ENCODE measurements at places on chromosomes 11 and 22. TPM values are rescaled to one million over a fixed set of nuclear protein-coding genes. Genes with fewer than 3 reads are reported as not detected.

The SFI1 gene
- total RNA-seq: 22.4 TPM

- no peak for DNase-seq
Measured at GRCh38 chr11:93904716-93905115, 54.3 kb upstream of the VSTM5 start.

- no peak for DNase-seq
Measured at GRCh38 chr22:43136255-43136654, 6.9 kb downstream of the MCAT start.

- DNase-seq: peak; percentile 97
Measured at GRCh38 chr11:70399681-70400112, 1.4 kb downstream of the CTTN start.

The ALDH3B2 gene
- total RNA-seq: not detected

The PNPLA3 gene
- total RNA-seq: not detected

- DNase-seq: no peak
Measured at GRCh38 chr11:27497284-27497866, 9.2 kb downstream of the LIN7C start.

The B3GAT1 gene
- total RNA-seq: 0.28 TPM

The OR5P2 gene
- not detected for total RNA-seq

The GRM5 gene
- 0.23 TPM for total RNA-seq

DNA sequence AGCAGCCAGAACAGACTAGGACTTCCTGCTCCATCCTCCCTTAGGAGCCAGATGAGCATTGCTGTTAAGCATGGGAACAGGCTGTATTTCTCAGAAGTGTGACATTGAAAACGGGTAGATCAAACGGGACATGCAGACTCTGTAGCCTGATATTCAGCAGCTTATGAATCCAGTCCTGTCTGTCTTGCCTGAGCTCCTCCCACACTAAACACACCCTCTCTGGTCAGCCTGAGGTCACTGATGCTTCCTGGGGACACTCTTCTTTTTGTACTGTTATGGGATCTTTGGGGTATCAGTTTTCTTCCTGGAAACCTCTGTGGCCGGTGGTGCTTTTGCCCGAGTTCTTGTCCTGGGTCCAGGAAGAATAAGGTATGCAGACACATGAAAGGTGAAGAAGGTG lies 35.8 kb downstream of the C11orf91 start:
- DNase-seq: no peak

- peak; percentile 24 for DNase-seq
Measured at GRCh38 chr11:75271730-75272129, 31.2 kb downstream of the TPBGL start.

The SESN3 gene
- total RNA-seq: 19.0 TPM

GRCh38 chr11:122156940-122157382 lies 40.9 kb upstream of the BLID start:
- DNase-seq: no peak

- no peak for DNase-seq
Measured at GRCh38 chr11:77411137-77411707, 62.7 kb downstream of the PAK1 start.

DNA sequence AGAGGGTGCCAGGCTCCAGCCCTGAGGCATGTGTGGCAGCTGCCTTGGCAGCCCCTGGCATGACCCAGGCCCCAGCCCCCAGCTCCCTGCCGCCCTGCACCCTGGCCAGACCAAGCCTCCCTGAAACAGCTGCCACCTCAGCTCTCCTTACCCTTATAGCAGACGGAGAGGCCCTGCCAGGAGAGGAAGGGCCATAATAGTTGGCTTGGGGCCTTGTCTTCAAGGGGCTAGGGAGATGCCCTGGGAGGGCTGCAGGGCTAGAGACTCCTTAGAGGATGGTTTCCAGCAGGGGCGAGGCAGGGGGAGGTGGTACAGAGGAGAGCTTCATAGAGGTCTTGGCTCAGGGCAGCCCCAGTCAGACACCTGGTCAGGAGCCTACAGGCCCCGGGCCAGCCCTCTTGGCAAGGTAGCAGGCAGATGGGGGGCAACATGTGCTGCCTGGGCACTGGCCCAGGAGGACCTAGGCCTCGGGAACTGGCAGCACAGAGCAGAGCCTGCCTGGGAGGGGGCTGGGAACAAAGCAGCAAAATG lies 13.0 kb downstream of the SMTN start:
- DNase-seq: no peak

DNA sequence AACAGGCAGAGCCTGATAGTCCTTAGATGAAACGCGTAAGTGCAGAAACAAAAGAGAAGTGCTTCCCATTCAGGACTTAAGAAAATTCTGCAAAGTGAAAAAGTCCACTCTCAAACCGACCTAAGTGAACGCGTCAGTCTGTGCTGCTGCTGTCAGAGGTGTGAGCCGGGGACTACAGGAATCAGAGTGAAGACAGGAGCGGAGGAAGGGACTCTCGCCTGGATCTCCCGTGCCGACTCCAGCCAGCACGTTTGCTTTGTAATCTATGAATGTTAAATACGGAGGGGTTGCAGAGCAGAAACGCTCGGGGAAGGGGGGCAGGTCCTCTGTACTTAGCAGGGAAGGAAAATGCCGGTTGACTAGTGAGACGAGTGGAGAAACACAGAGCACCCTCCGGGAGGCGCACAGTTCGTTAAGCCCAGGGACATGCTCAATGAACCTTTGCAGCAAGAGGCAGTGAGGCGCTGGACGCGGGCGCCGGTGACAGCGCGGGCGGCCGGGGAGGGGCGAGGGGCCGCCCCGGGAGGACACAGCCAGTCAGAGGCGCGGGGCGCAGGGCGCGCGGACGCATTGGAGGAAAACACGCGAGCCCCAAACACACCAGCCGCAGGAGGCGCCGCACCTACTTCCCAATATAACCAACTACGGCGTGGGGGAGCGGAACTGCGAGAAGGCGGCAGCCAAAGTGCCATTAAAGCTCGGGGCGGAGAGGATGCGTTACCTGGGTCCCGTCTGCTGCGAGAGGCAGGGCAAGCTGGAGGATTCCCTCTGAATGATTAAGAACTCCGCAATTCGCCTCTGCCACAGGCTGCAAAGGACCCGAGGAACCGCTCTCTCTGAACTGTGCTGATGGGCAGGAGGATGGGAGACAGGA lies at the start of gene CNTN5:
TSS of gene CNTN5 (plus strand) at position 598 of the 874 bp plus-strand sequence.
- DNase-seq: peak; percentile 79

The SNX32 gene
- total RNA-seq: 0.65 TPM

DNA sequence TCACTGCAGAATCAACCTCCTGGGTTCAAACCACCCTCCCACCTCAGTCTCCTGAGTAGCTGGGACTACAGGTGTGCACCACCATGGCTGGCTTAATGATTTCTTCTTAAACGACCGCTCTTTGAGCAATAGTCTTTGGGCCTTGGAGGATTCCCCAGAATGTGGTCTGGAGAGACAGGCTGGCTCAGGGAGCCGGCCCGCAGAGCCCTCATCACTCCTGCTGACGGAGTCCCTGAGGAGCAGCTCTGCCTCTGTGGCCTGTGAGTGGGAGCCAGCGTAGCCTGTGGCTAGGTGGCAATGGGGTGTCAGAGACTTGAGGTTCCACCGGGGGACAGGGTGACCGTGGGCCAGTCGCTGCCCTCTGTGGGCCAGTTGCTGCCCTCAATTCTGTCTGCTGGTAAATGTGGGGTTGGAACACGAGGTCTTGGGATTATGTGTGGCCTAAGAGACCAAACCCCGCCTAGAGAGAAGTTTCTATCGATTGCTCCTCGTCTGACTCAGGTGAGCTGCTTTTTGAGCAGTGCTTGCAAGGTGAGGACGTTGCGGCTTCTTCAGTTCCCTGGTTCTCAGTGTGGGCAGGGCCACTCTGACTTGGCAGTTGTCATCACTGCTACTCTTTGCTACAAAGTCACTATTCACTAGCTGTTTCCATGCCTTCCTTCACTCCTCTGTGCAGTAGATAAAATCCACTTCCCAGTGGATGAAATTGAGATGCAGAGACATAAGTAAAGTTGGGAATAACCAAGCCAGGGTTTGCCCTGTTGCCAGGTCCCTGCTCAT lies 124.8 kb upstream of the NECTIN1 start:
- DNase-seq: no peak

GRCh38 chr11:33630936-33631748 lies 69.5 kb downstream of the C11orf91 start:
- no peak for DNase-seq

DNA sequence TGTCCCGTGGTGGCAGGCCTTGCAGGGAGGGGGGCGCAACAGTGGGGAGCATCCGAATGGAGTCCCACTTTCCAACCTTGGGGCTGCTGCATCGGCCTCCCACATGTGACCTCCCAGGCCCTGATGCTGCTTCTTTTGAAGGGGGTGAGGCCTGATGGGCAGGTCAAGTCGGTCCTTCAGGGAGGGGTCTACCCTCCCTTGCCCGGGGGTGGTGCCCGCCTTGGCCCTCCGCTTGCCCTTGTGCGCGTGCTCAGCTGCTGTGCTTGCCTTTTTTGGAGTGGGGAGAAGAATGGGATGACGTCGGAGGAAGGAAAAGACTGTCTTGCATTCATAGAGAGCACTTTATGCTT lies 66.9 kb downstream of the PRDM11 start:
- peak; percentile 64 for DNase-seq

GRCh38 chr11:17354601-17354991 lies 3.0 kb downstream of the NCR3LG1 start:
- DNase-seq: no peak

DNA sequence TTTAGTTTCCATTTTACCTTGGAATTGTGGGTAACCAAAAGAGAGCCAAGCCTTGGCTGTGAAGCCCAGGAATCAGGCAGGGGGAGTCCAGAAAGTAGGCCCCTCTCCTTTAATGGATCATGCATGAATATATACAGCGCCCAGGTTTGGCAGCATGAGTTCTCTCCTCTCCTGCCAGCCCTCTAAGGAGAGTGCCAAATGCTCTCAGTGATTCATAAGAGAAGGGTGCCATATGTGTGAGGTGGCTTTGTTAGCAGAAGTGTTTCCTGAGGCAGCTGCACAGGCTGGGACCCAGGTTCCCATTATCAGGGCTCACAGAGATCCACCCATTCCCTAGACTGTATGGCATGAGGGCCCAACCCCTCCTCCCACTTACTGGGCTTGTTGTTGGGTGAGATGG lies 52.3 kb upstream of the SCUBE2 start:
- no peak for DNase-seq

GRCh38 chr11:59429924-59430516 lies 3.8 kb upstream of the OR5A2 start:
- DNase-seq: no peak

DNA sequence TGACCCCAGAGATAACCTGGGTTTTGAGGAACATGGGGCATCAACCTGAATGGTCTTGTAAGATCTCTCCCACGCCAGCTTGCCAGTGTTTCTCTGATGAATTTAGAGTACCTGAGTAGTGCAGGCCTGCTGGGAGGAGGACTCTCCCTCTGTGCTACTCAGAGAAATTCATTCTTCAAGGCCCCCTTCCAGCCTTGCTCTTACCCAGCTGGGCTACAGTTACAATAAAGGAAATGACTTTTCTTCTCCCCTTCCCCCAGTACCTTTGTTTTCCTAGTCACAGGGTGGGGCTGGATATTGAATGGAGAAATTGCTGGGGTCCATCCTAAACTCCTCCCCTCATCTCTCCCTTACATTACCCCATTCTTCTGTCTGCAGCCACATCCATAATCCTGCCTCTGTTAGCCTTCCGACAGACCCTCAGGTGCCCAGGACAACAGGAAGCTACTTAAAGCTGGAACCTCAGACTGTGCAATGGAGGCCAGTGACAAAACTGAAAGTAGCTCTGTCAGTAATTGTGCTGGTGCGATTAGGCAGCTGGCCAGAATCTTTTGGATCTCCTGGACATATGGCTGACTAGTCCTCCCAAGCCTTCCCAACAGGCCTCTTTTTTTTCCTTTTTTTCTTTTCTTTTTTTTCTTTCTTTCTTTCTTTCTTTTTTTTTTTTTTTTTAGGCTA lies 17.4 kb downstream of the LIMK2 start:
- DNase-seq: no peak

DNA sequence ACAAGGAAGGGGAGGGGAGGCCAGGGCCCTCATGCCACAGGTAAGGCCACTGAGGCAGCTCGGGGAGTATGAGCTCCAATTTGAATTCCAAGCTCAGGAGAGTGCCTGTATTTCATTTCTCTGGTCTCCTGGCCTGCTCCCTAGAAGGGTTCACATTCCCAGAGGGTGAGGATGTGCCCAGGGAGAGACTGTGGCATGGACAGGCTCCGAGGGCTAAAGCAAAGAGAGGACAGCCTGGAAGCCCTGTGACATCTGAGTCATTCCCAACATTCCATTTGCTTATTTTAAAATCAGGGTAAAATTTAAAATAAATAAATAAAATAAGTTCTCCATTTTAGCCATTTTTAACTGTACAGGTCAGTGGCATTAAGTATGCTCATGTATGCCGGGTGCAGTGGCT lies 18.6 kb upstream of the FOLR1 start:
- DNase-seq: no peak

DNA sequence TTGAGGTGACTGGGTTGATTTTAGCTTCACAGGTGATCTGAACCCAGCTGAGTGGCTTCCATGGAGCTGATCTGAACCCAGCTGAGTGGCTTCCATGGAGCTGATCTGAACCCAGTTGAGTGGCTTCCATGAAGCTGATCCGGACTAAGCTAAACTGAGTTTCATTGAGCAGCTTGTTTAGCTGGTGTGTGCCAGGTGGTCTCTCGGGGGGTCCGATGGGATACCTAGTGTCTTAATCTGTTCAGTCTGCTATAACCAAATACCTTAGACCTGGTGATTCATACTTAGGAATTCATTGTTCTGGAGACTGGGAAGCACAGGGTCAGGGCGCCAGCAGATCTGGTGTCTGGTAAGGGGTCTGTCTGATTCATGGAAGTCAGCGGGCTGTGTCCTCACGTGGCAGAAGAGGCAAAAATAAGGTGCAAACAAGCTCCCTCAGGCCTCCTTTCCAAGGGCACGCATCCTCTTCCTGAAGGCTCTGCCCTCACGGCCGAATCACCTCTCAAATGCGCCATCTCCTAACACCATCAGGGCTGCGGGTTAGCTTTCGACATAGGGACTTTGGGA lies 52.5 kb upstream of the KCNQ1OT1 start:
- peak; percentile 42 for DNase-seq

DNA sequence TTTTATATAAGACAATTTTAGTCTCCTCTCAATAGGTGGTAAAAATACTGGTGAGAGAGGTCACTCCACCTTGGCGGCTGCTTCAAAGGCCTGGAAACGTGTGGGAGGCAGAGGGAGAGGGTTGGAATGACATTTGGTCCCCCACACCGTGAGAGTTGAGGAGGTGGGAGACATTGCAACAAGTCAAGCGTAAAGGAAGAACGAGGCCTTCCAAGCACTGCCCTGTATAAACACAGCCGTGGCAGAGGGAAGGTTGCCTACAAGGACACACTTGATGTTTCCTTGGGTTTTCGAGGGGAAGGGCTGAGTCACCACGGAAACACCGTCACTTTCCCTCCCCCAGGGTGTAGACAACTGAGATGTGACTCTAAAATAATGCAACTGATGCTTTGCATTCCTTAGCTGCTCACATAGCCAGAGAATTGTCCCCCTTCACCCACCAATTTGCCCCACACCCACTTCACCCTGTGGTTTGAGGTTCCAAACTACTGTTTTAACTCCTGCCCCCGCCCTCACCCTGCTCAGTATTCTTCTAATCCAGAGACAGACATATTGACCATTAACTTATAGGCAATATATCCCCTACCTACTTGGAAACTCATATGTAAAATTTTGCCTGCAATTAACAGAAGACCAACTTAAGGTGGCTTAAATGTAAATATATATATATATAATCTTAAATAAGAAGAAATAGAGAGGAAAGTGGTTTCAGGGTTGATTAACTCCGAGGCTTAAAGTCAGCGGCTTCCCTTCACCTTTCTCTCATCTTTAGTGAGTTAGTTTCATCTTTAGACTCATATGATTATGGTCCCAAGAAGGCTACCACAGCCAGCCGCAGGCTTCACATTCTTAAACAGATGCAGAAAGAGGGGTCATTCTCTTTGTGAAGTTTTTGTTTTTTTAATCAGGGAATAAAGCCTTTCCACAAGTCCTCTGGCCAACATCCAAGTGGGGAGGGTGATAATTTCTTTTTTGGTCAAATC lies 54.1 kb upstream of the BDNF start:
- no peak for DNase-seq

The VSIG10L2 gene
- not detected for total RNA-seq

Data from posterior vena cava (tissue), 2 donors.